ENCODE measurements at places on chromosomes 1 and 21.

DNA sequence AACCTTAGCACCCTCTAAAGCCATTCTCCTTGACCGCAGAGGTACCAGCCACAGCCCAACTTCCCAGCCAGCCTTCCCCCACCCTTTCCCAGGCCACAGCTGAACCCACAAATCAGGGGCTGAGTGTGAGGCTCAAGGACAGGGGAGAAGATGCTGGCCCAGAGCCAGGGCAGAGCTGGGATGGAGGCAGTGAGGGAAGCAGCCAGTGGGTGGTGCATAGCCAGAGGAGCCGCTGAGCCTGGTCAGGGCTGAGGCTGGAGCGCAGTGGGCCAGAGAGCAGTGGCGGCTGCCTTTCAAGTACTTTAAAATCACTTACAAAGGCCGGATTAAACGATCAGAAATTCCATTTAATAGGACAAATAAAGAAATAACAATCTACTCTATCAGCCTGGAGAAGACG is 36.3 kb downstream of the DMAP1 start:
- H3K27me3 ChIP-seq: no peaks in the 10 kb centered on the region
- H3K36me3 ChIP-seq: no peaks in the 10 kb centered on the region
- no peak overlapping the region for H3K27ac ChIP-seq
- DNase-seq: no peak
- H3K4me3 ChIP-seq: no peak overlapping the region

- H3K27ac ChIP-seq: no peak overlapping the region
- no peak for DNase-seq
- no peak overlapping the region for H3K4me3 ChIP-seq
- H3K27me3 ChIP-seq: peaks cover 5% of the 10 kb centered on the region
These were observed 503.8 kb upstream of the PLXNA2 start for GRCh38 chr1:208747979-208748378.

- H3K27ac ChIP-seq: no peak overlapping the region
- H3K4me3 ChIP-seq: no peak overlapping the region
- peaks cover 20% of the 10 kb centered on the region for H3K27me3 ChIP-seq
- DNase-seq: no peak
- no peaks in the 10 kb centered on the region for H3K4me1 ChIP-seq
These were observed 120.4 kb downstream of the KCNH1 start for GRCh38 chr1:211013346-211014240.

DNA sequence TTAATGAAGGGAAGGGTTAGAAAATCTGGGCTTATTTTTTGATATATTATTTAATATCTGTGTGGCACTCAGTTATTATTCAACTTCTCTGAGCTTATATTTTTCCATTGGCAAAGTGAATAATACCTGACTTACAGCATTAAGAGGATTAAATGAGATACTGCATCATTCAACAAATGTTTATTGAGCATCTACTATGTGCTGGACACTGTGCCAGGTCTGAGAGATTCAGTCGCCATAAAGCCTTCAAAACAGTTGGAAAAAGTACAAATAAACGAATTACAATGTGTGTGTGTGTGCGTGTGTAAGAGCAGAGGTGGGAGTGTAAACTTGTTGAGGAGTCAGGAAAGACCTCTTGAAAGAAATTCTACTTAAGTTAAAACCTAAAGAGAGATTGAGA is 87.9 kb upstream of the CD53 start:
- peaks cover 80% of the 10 kb centered on the region for H3K4me1 ChIP-seq
- no peaks in the 10 kb centered on the region for H3K27me3 ChIP-seq
- peak overlapping the region; percentile 73 for H3K4me3 ChIP-seq
- H3K27ac ChIP-seq: peak overlapping the region; percentile 88
- H3K36me3 ChIP-seq: no peaks in the 10 kb centered on the region

GRCh38 chr1:116984406-116985160 is 17.0 kb upstream of the CD101 start:
- no peak overlapping the region for H3K4me3 ChIP-seq
- H3K27ac ChIP-seq: no peak overlapping the region
- H3K27me3 ChIP-seq: peaks cover 25% of the 10 kb centered on the region
- DNase-seq: no peak
- no peaks in the 10 kb centered on the region for H3K36me3 ChIP-seq
